ENCODE measurements at places on chromosomes 1 and 21.

GRCh38 chr1:26290882-26291261, 11.0 kb downstream of the SH3BGRL3 start:
- DNase-seq: no peak

DNA sequence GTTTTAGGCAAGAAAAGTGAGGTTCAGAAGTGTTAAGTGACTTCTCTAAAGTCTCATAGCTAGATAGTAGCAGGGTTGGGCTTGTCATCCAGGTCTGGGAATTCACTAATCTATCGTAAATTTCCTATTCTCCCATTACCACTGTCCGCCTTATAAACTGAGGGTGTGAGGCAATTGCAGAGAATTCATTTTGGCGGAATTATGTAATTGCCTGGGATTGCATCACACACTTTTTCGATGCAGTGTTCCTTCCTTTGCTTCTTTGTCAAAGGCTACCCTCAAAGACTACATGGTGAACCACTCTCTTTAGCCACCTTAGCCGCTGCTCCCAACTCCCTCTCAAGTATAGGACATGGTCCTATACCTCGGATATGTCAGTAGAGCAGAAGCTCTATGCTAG, 19.1 kb downstream of the SELP start:
- no peak for DNase-seq

DNA sequence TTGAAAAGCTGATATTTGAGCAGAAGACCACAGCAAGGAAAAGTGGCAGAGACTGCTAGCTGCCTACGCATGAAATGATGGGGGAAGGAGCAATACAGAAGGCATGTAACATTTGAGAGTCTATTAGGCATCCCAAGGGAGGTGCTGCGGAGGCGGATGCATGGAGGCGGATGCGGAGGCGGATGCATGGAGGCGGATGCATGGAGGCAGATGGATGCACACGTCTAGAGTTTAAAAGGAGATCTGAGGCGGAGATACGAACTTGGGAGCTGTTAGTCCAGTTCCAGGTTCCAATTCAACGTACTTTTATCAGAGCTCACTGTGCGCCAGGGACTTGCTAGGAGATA, 744 bp upstream of the DDX20 start:
- DNase-seq: no peak

DNA sequence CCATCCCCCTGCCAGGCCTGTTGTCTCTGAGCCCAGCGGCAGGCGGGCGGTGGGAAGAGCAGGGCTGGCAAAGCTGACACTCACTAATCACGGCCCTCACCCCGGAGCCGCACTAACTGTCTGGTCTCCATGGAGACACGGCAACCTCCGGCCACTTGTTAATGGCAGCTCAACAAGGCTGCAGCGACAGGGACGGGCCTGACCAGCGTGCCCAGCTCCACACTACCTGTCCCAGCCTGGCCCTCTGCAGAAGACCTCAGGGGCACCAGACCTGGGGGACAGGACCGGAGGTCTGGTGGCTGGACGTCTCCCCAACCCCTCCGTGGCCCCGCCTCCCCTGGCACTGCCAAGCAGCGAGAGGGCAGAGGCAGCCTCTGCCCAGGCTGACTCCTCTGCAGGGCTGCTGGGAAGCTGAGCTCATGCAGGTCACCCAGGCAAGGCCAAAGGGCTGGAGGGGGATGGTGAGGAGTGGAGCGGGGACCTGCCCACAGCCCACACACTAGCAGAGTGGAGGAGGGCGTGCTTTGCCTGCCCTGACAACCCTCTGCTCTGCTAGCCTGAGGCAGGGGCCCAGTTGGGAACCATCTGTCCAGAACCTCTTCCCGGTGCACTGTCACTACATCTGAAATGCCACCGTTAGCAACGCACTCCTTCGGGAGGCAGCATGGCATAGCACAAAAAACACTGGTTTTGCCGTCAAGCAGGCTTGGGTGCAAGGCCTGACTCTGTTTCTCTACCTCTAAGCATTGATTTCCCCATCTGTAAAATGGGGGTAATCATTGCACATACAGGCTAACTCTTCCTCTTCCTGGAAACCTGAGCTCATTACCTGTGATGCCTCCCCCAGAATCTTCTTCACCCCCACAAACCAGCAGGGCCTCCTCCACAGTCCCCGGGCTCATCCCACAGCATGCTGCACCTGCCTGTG, 29.6 kb upstream of the WASF2 start:
- peak; percentile 70 for DNase-seq

- no peak for DNase-seq
These were observed 83.9 kb upstream of the WDR26 start for GRCh38 chr1:224518528-224518927.

DNA sequence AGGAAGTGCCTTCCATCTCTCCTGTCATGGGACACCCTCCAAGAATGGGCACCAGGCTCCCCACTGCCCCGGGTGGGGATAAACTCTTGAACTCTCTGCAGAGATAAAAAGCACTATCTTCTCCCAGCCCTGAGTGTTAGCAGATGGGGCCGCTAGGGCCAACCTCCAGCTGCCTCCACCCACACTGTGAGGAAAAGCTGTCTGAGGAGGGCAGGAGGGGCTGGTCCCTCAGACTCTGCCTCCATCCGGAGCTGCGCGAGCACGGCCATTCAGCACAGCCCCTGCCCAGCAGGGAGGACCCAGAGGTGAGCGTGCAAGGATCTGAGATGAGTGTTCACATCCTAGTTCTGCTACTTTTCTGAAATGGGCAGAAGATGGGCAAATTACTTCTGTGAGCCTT, 51.8 kb upstream of the TRABD2B start:
- DNase-seq: no peak

DNA sequence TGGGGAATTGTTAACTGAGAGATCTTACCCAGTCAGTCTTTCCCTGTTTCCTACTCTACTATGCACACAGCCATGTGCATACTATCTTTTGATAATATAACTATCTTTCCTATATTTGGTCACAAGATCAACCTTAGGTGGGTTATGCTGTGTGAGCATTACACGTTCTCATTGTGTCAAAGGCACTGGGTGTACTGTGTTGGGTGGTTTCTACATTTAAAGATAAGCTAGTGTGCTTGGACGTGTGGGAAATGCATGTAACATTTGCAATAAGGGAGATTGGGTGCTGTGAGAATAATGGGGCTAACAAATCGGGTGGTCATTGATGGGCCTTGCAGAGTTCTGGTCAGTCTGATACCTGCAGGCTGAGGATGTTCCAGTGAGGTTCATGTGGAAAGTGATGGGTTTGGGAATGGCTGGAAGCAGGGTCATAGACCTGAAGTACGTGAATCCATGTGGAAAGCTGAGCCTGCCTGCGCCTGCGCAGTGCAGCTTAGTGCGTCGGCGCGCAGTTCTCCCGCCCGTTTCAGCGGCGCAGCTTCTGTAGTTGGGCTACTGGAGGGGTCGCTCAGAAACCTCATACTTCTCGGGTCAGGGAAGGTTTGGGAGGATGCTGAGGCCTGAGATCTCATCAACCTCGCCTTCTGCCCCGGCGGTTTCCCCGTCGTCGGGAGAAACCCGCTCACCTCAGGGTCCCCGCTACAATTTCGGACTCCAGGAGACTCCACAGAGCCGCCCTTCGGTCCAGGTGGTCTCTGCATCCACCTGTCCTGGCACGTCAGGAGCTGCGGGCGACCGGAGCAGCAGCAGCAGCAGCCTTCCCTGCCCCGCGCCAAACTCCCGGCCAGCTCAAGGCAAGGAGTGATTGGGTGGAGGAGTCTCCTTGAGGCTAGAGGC, at the start of gene MSH4:
Gene MSH4, plus strand, starts transcription at position 507 of the 897 bp plus-strand sequence. Its CDS starts 104 bp downstream, at position 611.
- DNase-seq: no peak
